ENCODE measurements at places on chromosomes 3 and 15.

DNA sequence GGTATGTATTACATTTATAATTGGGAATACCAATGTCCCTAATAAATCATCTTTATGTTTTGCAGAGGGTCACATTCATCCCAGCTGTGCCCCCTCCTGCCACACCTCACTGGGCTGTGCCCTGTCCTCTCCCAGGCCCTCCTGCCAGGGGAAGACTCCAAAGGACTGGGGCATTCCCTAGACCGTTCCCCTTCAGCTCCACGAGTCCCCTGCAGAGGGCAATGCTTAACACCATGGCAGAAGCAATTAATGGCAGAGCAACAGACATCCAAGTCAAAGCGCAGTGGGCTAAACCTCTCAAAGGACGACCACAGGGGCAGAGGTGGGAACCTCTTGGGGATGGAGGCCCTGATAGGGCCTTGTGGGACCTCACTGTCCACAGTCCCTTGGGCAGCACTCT lies 71.3 kb upstream of the SEC13 start:
- no peak for DNase-seq

DNA sequence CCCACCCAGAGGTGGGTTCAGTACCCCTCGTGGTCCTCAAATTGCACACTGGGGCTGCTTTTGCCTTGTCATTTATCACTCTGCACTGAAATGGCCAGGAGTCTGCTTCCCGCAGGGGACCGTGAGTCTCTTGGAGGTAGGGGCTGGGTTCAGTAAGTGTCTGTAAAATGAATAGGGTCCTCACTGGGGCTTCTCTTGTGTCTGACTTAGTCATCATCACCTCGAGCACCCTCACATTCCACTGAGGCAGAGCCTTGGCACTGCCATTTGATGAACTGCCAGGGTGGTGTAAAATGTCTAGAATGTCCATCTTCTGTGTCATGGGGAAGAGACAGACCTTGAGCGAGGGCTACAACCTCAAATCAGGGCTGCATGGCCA lies 61.0 kb upstream of the RYK start:
- no peak for DNase-seq

- DNase-seq: peak; percentile 91
Observed at GRCh38 chr3:169662843-169663160, 710 bp downstream of the MECOM start.

- no peak for DNase-seq
Observed at GRCh38 chr3:160128056-160128455, 97.2 kb upstream of the C3orf80 start.

- no peak for DNase-seq
Observed at GRCh38 chr15:91849749-91850161, 3.8 kb upstream of the SLCO3A1 start.

DNA sequence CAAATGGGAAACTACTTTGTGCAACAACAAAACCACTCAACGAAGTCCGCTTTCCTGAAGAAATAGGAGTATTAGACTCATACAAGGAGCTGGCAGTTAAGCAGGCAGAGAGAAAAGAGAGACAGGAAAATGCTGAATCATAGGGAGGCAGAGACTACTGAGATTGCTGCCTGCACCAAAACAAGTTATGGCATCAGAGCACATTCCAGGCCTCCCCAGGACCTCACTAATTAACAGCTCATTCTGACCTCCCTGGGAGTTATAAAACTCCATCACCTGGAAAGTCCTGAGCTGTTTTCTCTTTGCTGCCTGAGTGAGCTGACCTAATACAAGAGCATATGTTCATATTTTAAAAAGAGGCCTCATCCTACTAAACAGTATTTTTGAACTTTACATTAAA lies 741.0 kb downstream of the MCTP2 start:
- DNase-seq: no peak

GRCh38 chr3:100682854-100683760 lies 26.2 kb upstream of the TFG start:
- DNase-seq: no peak

- DNase-seq: no peak
Observed at GRCh38 chr15:51185213-51186159, 90.8 kb upstream of the TNFAIP8L3 start.

- no peak for DNase-seq
Observed at GRCh38 chr15:82020625-82021394, 25.0 kb downstream of the MEX3B start.

DNA sequence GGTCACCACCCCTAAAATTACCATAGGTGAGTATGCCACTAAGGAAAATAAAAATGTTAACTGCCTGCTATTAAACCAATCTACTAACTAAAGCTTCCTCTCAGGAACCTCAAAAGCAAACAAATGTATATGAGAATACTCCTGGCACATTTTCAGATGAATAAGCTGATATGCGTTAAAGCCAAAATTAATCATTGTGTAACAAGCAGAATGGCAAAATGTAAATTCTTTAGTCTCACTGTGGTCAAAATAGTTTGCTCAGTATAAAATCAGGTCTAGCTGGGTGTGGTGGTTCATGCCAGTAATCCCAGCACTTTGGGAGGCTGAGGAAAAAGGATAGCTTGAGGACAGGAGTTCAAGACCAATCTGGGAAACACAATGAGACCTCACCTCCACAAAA lies 53.6 kb downstream of the SUMF1 start:
- DNase-seq: no peak

- DNase-seq: no peak
Observed at GRCh38 chr3:58214484-58215316, 3.9 kb upstream of the DNASE1L3 start.

DNA sequence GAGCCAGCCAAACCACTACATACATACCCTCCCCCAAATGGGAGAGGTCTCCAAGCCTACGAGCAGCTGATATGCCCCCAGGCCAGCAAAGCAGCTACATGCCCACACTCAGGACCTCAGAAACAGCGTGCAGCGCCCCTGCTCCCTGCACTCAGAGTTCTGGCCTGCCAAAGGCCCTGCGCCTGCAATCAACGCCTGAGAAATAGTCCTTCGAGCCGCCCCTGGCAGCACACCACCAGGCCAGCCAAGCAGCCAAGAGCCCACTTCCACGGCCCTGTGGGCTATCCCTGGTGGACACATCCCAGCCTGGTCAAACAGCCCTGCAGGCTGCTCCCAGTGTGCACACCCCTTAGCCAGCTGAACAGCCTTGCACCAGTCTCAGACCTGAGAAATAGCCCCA lies 139.1 kb downstream of the DMXL2 start:
- DNase-seq: no peak

- no peak for DNase-seq
Observed at GRCh38 chr3:191379446-191379845, 49.1 kb upstream of the UTS2B start.

GRCh38 chr3:40323946-40324345 lies 14.4 kb downstream of the EIF1B start:
- no peak for DNase-seq

DNA sequence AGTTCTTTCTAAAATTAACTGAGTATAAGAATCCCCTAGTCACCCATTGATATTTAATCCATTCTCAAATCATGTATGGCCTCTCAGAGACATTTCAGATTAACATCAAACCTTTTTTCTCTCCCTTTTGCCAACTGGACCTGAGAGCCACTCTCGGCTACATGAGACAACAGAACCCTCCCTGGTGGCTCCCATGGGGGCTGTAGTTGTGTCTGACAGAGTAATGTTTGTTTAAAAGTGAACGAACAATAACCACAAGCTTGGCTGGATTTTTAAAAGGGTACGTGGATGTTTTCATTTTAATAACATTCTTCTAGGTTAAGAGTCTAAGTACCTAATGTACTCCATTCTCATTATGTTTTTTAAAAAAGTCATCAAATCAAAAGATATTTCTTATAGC lies 37.1 kb downstream of the P3H2 start:
- no peak for DNase-seq

DNA sequence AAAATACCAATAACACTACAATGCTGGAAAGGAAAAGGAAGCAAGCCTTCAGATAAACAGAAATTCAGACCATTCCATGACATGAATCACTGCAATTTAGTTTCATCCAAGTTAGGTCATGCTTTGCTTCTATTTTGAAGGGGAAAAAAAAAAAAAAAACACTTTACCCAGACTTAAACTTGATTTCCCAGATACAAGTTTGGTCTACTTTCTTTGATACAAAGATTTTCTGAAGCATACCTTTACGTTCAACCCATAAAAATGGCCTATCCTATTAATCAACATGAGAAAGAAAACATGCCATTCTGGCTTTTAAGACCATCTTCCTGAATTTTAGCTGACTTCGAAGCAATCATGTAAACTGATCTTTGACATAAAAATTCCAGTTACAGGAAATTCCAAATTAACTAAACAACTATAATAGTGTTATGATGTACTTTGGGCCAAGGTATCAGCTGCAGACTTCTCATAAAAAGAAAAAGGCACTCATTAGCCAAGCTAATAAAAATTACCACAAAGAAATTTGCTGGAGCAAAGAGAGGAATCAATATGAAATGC lies 12.6 kb downstream of the OSBPL10 start:
- no peak for DNase-seq

- DNase-seq: no peak
Observed at GRCh38 chr3:93992207-93992606, 12.3 kb downstream of the ARL13B start.

GRCh38 chr15:91694131-91694830 lies 159.2 kb upstream of the SLCO3A1 start:
- no peak for DNase-seq

GRCh38 chr3:184178521-184179138 lies 4.0 kb downstream of the AP2M1 start:
- DNase-seq: no peak

GRCh38 chr15:97691078-97691477 lies 269.4 kb upstream of the ARRDC4 start:
- DNase-seq: no peak

DNA sequence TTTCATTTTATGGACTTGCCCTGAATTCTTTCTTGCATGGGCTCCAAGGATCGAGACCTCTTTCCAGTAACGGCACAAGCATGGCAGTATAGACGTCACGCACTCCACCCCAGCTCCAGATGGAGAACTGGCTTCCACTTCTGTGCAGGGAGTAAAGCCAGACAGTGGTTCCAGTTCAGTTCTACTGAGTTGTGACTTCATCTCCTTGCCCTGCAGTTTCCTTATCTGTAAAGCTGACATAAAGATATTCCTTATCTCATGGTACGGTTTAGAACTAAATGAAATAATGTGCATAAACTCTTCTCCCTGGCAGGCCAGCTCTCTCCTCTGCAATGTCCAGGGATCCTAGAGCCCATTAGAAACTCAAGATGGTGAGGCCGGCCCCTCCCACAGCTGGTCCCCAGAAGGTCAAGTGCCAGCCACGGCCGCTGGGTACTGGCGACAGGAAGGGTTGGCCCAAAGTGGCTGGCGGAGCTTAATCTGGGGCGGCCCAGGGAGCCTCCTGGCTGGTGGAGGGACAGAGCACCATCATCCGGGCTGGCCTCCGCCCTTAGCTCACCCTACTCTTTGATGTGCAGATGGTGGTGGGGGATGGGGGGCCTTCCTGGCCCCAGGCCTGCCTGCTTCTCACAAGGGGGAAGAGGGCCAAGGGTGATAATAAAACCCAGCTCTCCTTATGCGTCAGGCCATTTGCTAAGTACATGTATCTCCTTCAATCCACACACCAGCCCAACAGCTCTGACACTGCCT lies 7.2 kb downstream of the MESP2 start:
- no peak for DNase-seq

DNA sequence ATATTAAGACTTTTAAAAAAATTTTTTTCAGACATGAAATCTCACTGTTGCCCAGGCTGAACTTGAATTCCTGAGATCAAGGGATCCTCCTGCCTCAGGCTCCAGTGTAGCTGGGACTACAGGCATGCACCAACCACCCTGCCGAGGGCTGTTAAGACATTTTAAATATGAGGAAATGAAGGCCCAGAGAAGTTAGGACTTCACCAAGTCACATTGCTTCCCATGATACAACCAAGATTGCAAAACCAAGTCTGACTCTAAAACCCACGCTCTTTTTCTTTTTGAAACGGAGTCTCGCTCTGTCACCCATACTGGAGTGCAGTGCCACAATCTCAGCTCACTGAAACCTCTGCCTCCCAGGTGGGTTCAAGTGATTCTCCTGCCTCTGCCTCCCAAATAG lies 28.0 kb downstream of the PTPN9 start:
- DNase-seq: no peak

- DNase-seq: no peak
Observed at GRCh38 chr15:66964111-66964738, 101.2 kb upstream of the SMAD3 start.

- DNase-seq: no peak
Observed at GRCh38 chr15:60713119-60714084, 234.5 kb upstream of the ICE2 start.

GRCh38 chr15:73382115-73382514 lies 13.4 kb upstream of the HCN4 start:
- no peak for DNase-seq

- DNase-seq: no peak
Observed at GRCh38 chr15:32802286-32802936, 84.6 kb downstream of the GREM1 start.

GRCh38 chr3:46921041-46921440 lies 43.5 kb downstream of the PTH1R start:
- DNase-seq: no peak

DNA sequence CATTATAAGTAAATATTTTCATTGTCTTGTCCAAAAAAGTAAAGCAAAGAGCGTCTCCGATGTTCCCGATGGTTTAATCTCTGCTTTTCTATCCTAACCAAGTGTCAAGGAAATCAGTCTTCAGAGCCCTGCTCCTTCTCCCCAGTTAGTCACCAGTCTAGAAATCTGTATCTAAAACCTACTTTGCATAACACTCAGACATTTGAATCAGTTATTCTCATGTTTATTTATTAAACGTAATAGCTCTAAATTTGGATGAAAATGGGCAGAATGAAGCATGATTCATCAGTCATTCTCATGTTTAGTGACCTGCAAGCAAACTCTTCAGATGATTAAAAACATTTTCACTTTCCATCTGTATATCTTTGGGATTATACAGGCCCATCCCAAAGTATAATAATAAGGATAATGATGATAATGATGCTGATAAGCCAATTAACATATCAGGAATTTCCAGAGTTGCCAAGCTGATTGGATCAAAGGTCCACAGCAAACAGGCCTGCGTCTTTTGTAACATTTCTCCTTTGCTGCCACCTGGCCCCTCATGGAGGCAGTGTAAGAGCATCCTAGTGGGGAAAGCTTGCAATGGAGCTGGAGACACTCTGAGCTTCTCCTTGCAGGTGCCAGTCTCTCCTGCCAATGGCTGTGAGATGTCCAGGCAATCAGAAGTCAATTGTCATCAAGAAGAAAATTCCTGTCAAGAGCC lies 273.9 kb downstream of the IGSF11 start:
- no peak for DNase-seq

DNA sequence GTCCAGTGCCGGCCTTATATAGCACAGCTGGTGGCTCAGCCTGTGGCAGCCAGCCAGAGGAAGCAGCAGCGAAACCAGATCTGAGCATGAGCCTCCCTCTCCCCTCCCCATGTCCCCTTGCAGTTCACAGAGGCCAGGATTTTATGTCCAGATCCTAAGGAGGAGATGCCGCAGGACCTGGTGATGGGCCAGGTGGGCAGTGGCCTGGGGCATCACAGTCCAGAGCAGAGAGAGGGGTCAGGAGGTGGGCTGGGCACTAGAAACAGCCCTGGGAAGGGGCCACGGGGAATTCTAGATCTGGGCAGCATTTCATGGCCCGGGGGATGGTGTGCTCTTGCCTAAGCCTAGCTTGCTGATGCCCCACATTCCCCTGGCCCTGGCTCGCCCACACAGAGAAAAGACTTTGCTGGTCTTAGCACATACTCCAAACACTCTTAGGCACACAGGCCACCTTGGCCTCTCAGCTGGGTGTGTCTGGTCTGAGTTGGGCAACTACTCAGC lies 259 bp upstream of the CILP start:
- DNase-seq: no peak

- no peak for DNase-seq
Observed at GRCh38 chr3:50536471-50537180, 30.9 kb downstream of the C3orf18 start.

GRCh38 chr3:183192650-183193300 lies 30.2 kb upstream of the LAMP3 start:
- DNase-seq: no peak
